ENCODE measurements at places on chromosomes 5 and 9.

DNA sequence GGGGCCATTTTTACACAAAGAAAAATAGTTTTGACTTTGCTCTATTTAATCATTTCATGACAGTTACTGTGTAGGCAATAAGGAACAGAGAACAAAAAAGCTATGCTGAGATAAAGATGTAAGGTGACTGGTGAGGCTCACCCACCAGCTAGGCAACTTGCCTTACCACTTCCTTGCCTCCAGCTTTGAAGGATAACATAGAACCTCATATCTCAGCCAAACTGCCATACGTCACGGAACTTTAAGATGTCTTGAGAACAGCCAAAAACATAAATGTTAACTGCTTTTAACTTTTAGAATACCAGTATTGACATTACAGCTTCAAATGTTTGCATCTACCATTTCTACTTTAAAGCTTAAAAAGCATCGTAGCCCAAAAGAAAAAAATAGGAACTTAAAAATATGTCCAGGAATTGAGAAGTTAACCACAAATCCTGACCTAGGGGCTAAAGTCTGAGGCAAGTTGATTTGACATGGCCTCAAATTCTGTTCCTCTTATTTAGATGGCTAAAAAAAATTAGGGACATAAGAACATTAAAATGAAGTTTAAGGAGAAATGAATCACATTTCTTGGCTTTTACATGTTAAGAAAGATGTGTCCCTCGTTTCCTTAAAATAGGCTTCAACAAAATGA, 7.7 kb upstream of the GCNT4 start:
- DNase-seq, result no peak

DNA sequence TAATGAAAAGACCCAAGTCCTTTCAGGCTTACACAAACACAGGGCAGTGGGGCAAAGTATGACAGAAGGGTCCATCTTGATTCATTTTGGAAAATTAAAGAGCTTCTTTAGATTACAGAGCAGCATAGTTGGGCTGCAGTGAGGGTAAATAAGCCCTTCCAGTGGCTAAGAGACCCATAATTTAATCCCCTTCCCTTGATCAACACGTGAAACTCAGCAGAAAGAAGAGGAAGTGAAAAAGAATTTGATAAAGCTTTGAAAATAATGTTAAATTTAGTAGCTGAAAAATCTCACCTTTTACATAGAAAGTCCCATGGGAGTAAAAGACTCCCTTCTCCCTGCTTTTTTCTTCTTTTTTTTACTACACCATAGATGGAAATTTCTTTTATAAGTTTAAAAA, 87.6 kb downstream of the FREM1 start:
- DNase-seq, result no peak

- DNase-seq, result peak; percentile 64
Observed at GRCh38 chr5:149434162-149435014, 55.3 kb upstream of the IL17B start.

GRCh38 chr5:14250748-14251701, 107.9 kb downstream of the TRIO start:
- DNase-seq, result no peak

GRCh38 chr9:71675857-71676165, 92.5 kb downstream of the CEMIP2 start:
- DNase-seq, result no peak

DNA sequence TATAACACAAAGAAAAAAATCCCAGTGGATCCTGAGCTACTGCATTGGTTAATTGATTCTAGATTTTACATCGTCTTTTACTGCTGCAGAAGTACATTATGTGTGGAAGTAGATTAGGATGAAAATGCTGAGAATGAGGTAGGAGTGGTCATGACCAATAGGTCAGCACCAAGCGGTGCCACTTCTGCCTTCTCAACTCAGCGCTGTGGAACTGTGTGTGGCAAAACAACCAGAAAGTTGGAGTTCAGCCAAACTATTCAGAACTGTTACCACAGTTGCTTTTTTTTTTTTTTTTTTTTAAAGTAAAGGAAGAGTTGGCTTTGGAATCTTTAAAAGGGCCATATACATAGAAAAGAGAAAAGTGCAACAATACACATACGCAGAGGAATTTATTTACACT, 24.2 kb downstream of the POU5F2 start:
- DNase-seq, result no peak

DNA sequence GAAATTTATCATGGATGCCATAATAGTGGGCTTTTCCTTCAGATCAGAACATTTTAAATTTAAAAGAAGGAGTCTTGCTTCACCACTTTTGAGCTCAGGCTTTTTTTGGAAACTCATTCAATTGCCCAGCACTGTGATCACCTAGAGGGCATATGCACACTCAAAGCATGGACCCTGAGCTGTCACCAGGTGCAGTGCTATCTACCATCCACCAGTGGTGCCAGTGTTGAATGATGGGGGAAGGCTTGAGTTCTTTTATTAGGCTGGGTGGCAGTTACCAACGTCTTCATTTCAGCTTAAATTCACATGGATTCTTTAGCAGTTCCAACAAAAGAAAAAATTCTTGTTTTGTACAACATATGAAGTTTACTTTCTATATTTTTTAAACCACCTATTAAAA, 164.1 kb downstream of the CFAP90 start:
- no peak for DNase-seq

Measured in activated naive CD4-positive, alpha-beta T cell treated with anti-CD3 and anti-CD28 coated beads, Interleukin-2, amount 50 U/mL, for 72 hours (primary cell).